ENCODE measurements at places on chromosomes 4 and X.

GRCh38 chr4:110106931-110107296 lies 91.5 kb downstream of the ELOVL6 start:
- DNase-seq = no peak

- no peak for DNase-seq
Measured at GRCh38 chr4:74838746-74839370, 44.5 kb upstream of the BTC start.

DNA sequence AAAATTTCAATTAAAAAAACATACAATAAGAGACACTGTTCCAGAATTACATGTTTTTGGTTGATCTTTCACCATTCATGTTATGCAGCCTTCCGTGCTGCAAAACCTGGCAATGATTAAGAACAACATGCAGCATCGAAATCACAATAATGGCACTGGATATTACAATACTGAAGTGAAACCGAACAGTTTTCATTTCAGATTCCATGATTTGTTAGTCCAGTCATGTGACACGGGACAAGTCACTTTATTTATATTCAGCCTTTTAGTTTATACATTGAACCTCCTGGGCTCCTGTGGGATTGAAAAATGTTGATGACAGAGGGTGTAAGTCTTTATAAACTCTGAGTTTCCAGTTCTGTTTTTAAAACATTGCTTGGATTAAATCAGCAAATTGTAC lies 142.5 kb upstream of the TTC29 start:
- DNase-seq = no peak

DNA sequence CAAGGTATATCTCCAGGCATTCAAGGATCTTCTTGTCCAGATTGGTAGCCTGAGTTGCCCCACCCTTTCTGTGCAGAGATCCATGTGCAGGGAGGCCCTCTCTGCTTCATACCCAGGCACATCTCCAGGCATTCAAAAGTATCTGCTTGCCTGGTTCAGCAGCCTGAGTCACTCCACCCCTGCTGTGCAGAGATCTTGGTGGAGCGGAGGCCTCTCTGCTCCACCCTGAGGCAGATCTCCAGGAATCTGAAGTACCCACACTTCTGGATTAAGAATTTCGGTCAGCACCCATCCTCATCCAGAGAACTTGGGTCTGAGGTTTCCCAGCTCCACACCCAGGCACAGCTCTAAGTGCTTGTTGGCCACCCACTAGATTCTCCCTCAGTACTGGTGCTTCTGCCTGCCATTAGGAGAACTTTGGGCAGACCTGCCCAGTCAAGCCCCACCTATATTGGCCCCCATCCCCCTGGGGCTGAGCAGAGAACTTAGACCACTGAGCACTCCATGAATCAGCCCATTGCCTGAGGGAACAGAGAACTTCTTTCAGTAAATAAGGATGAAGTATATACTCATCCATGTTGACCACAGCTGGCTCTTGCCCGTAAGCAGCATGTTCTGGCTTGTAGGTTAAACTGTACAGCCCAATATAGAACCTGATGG lies 199.5 kb upstream of the ZCCHC13 start:
- no peak for DNase-seq

DNA sequence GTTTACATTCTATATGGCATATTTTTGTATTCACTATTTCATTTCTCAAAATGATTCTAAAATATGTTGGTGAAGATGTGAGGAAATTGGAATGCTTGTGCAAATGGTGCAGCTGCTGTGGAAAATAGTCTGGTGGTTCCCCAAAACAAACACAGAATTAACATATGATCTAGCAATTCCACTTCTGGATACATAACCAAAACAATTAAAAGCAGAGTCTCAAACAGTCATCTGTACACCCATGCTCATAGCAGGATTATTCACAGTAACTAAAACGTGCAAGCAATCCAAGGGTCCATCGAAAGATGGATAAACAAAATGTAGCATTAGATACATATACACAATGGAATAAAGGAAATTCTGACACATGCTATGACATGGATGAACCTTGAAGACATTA lies 204.8 kb downstream of the FBXW7 start:
- DNase-seq = no peak

GRCh38 chrX:129786210-129786651 lies 6.5 kb downstream of the SASH3 start:
- DNase-seq = no peak

DNA sequence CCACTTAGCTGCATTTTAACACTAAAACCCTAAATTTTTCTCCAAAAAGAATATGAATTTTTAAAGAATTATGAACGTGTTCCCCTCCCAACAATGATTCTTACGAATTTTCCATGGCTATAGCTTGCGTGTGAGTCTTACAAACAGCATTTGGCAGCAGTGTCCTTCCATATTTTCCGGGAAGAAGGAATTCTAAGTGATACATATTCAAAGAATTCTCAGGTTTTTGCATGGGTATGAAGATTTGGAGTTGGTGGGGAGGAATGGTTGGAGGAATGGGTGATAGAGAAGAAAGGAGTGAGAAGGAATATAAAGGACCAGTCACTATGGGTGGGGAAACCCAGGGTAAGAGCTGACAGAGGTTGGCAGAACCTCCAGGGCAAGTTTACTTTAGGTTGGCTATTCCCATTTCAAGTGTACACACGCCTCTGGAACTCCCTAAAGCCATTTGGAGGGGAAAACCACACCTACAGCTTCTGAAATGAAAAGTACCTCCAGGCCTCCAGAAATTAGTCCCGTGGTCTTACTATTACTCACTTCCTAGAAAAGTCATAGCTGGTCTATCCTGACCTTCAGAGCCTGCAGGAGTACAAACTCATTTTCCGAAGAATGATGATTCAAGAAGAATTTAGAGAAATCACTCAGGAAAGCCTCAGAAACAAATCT lies 420.8 kb upstream of the DIPK2B start:
- DNase-seq = no peak

- no peak for DNase-seq
Measured at GRCh38 chr4:17719106-17719505, 62.3 kb downstream of the FAM184B start.

GRCh38 chr4:69093681-69094080 lies 2.6 kb upstream of the UGT2B7 start:
- DNase-seq = no peak

All from sigmoid colon (tissue), 7 donors.